HT-29 (cell line): ENCODE measurements at places on chromosomes 7 and 10.

DNA sequence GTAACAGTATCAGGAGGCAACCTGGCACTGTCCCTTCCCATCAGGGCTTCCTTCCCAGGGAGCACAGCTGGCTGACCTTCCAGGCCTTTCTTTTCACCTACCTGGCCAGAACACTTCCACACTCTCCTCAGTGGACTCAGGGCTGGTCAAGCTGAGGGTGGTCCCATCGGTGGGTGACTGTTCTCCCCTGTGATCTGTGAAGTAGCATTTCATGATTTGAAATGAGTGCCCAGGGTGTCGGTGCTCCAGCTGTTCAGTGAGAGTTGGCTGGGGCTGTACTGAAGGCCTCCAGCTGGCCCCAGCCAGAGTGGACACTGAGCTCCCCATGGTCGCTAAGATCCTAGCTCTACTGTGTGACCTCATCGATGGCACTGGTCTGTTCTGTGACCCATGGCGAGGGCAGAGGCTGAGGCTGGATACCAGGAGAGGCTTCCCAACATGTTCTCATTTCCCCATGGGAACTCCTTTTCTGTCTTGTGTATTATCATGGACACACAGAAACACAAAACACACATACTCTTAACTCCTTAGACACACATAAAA lies at the start of gene FAM170B:
Gene FAM170B, minus strand, starts transcription at position 316 of the 543 bp plus-strand sequence. Its CDS starts 103 bp downstream, at position 213.
- no peak for DNase-seq

DNA sequence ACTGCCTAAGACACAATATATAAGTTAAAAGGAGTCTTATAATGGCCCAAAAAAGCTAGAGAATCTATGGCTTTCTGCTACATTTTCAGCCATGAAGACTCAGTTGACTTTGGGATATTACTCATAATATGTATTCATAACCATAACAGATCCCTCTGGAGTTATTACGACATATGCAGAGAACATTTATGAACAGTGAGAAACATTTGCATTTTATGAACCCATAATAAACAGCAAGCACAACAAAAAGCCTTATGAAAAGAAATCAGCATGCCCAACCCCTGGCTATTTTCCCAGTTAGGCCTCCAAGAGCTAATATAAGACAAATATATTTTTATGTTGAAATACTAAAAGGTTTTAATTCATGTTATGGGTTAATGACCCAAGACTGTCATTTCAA lies 52.4 kb downstream of the ARMH3 start:
- no peak for DNase-seq

DNA sequence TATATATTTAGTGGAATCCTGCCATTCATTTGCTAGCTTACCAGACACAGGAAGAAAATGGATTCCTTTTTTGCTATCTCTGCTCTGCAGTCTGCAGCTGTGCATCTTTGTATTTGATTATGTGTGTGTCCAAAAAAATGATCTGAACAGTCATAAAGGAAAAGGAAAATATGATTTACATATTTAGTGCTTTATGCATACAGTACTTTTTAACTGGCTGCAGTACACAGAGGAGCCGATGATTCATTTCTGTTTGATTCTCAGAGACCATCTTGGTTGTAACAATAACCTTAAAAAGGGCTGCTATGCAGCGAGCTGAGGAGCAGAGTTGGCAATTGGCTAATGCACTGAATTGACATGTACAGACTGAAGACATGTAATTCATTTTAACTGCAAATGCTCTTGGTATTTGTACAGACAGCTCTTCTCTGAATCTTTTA lies 151.3 kb upstream of the FZD1 start:
- no peak for DNase-seq

- no peak for DNase-seq
Observed at GRCh38 chr7:50556247-50556991, 8.8 kb downstream of the DDC start.

GRCh38 chr7:66167773-66168387 lies 37.3 kb upstream of the TPST1 start:
- no peak for DNase-seq

DNA sequence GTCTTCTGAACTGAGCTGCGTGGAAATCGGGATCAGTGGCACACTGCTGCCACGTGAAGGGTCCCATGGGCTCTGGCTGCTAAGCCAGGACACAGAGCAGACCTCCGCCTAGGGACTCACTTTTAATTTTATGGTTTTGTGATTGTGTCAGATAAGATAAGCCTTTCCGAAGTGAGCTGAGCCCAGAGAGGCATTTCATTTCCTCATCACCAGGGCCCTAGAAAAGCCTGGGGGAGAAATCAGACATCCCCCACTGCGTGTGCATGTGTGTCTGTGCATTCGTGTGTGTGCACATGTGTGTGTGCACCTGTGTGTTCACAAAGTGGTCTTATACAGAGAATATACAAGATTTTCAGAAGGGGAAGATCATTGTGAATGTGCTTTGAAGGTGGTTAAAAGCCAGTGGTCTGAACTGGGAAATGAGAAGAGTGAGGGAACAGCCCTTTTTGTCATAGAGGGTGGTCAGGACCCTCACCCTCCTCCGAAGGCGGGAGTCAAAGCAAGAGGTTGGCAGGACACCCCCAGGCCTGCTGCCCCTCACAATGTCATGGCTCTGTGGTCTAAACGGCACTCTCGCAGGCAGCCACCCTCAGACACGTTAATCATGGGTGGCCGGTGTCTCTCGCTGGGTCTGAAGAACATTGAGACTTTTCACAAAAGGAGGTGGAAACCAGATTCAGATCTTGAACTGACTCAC lies 176.1 kb upstream of the PFKP start:
- DNase-seq = no peak

- peak; percentile 87 for DNase-seq
Observed at GRCh38 chr7:76318488-76319353, 16.2 kb downstream of the HSPB1 start.

DNA sequence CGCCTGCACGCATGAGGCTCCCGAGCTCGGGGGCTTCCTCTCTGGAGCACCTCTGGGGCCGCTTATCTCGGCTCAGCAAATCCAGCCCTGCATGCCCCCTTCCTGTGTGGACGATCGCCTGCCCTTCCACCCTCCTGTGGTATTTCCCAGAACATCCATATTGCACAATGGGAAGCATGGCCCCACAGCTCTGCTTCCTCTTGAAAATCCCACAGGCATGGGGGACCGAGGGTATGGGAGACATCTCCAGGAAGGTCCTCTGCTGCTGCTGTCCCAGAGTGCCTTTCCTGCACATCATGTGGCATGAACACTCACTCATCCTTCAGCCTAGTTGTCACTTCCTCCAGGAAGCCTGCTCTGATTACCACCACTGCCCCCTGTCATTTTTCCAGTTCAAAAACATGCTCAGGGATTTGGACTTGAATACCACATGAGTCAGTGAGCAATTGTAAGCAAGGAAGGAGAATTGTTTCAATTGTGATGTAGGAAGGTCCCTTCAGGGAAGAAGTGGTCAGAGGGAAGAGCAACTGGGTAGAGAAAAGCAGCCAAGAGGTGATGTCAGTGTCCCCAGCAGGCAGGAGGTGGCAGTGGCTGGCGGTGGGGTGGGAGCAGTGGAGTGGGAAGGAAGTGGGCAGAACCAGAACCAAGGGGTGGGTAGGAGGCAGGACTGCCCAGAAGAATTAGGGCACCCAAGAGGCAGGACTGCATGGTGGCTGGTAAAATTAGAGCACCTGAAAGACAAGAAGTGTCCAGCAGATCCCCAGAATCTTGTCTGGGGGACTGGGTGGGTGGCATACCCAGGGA lies 67.5 kb upstream of the ZMIZ1 start:
- DNase-seq = no peak

DNA sequence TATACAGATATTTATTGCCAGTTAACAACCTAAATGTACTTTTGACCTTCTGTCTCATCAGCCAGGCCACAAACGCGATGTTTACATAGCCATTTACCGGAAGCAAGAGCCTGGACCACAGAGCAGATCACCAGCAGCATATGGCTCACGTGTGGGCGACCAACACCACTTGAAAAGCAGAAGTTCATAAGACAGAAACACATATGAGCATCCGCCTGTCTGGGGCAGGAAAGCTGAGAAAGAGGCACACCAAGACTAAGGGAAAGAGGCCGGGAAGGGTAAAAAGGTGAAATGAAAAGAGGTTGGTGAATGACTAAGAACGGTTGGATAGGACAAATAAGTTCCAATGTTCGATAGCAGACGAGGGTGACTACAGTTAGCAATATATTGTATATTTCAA lies 1.3 kb downstream of the ABCB1 start:
- DNase-seq = no peak

DNA sequence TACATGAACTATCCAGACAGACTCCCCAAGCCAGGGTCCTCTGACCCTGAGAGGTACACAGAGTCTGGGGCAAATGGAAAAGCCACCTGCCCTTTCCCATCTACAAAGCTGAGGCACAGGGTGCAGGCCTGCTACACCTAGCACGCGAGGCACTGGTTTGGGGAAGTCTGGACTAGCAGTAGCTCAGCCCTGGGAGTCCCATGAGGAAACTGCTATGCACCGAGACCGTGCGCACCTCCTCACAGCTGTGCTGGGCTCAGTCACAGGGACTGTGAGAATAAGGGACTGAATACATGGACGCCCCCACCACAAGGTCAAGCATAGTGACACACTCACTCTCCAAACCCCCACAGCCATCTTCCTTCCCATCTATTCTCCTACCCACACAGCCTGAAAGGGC lies 8.2 kb downstream of the MAT1A start:
- DNase-seq = no peak

GRCh38 chr7:157845203-157845835 lies 508.5 kb downstream of the DNAJB6 start:
- DNase-seq = no peak

- DNase-seq = no peak
Observed at GRCh38 chr10:21082206-21082605, 185.1 kb upstream of the NEBL start.

DNA sequence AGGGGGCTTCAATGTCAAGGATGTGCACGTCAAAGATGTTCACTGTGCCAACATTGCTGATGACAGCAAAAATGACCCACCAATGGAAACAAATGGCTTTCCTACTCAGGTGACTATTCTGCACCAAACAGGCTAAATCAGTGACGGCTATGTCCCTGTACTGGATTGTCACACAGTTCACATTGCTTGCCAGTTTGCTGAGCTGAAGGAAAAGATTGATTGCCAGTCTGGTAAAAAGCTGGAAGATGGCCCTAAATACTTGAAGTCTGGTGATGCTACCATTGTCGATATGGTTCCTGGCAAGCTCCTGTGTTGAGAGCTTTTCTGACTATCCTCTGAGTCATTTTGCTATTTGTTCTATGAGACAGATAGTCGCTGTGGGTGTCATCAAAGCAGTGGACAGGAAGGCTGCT lies 202.2 kb upstream of the ETV1 start:
- DNase-seq = no peak

DNA sequence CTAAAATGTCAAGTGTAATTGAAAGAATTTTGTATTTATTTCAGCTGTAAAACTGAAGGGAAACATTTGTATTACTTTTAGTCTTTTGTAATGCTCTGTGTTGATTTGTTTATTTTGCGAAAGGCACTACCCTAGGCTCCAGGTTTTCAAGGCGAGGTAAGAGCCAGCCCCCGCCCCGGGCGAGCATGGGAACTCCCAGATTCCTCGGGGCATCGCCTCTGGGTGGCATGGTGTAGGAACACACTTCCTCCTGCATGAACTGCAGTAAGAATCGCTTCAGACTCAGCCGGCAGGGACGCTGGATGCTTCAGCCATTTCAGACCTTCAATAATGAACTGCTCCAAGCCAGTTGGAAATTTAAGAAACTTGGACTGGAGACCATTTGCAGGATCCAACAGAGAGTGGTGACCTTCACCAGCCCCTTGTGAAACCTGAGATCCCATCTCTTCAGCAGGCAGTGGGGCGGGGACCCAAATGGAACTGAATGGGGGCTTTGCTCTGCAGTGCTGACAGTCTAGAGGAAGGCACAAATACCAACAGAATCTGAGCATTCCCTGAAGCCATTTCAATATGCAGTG lies 544.3 kb upstream of the MGMT start:
- no peak for DNase-seq

GRCh38 chr10:103038570-103038969 lies 120.5 kb downstream of the CNNM2 start:
- no peak for DNase-seq

GRCh38 chr7:79182283-79182682 lies 271.2 kb downstream of the MAGI2 start:
- DNase-seq = no peak

DNA sequence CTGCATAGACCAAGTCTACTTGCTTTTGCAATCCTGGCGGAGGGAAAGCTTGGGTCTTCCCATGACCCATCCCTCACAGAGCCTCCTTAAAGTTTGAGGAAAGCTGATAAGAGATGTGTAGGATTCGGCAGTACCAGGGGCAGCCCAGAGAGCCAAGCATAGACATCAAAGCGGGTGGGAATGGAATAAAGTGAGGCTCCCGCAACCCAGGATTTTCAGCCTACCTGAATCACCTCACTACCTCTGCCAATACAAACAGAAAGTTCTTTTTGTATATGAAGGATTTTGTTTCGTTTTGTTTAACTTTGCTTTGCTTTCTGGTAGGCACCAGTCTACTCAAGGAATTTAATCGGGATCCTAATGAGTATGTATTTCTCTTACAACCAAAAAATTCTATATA lies 451.7 kb downstream of the PLXNA4 start:
- no peak for DNase-seq

- DNase-seq = no peak
Observed at GRCh38 chr7:105352901-105353668, 35.6 kb downstream of the SRPK2 start.

DNA sequence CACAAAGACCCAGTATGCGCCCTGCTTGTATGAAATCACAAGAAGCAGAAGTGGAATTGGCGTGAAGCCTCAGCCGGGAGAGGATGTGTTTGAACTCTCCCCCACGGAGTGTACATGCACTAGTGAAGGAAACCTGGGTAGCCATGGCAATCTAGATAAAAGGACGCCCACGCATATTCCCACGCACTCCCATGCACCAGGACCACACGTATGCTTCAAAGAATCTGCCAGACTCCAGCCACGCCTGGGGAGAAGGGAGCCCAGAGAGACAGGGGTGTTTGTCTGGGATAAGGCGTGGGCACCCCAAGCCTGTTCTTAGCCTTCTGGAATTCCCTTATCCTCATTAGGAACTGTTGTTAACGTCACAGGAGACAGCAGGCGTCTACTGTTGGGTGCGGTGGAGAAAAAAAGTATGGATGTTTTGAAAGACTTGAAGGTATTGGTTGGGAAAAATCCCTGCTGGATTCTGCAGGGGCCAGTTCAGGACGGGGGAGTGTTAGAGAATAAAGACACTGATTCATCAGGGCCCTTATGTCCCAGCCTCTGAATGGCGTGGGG lies 28.9 kb upstream of the ECHDC3 start:
- DNase-seq = no peak

DNA sequence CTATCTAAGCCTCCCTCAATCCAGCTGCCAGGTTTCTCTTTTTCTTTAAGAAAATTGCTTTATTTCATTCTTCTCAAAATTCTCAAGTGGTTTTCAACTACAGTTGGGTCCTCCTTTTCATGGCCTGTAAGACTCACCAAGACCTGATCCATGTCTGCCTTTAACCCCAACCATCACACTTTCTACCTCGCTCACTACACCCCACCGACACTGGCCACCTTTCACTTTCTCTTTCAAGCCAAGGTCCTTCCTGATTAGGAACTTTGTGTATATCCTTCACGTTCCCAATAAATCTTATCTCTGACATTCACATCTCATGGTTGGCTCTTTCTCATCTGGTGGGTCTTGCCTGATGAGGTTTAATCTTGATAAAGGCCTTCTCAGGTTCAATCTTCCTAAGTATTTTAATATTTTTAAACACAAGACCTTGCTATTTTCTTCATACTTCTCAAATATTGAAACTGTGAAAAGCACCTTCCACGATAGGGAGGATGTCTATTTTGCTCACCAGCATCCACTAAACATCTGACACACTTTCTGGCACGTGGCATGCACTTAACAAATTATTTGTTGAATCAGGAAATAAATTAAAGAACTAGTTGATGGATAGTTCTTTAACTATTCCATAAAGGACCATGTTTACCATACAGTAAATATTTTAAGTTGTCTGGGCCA lies 624.8 kb downstream of the GRID1 start:
- DNase-seq = no peak
